Stimulated activated CD8-positive, alpha-beta memory T cell treated with anti-CD3 and anti-CD28 coated beads, Interleukin-15, amount 100 ng/mL, for 4 hours (primary cell): ENCODE measurements at places on chromosomes 4 and X.

DNA sequence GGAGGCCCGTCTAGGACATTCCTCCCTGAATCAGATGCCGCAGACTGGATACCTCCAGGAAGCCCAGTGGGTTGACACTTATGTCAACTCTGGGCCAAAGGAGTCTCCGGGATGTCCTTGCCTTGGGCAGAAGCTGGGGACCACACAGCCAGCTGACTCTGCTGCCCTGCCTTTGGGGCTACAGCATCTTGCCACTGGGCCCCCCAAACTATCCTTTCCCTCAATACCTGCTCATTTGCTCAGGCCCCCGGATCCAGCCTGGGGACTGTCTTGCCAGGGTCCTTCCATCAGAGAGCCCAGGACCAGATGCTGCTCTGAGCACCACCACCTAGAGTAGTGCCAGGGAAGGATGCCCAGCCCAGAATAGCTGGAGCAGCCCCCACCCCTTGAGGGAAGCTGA, 19.0 kb downstream of the RAB33A start:
- DNase-seq = no peak

GRCh38 chr4:53682196-53682595, 90.9 kb upstream of the LNX1 start:
- DNase-seq = no peak

DNA sequence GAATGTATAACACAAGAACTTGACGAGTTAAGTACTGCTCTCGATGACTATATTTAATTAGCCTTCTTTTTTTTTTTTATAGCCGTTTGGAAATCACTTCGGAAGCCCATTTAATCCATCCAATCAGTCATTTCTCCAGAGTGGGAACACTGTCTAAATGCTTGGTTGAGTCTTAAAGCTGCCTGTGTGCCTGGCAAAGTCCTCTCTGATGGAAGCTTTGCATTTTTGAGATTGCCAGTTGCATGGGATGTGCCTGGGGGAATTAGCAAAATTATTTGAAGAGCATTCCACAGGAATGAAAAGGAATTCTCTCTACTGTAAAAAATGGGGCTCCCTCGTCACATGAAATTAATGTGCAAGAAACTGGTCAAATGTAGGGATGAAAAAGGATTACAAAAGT, 398.8 kb upstream of the RPS6KA3 start:
- no peak for DNase-seq

GRCh38 chr4:40409835-40410234, 74.7 kb downstream of the CHRNA9 start:
- no peak for DNase-seq

DNA sequence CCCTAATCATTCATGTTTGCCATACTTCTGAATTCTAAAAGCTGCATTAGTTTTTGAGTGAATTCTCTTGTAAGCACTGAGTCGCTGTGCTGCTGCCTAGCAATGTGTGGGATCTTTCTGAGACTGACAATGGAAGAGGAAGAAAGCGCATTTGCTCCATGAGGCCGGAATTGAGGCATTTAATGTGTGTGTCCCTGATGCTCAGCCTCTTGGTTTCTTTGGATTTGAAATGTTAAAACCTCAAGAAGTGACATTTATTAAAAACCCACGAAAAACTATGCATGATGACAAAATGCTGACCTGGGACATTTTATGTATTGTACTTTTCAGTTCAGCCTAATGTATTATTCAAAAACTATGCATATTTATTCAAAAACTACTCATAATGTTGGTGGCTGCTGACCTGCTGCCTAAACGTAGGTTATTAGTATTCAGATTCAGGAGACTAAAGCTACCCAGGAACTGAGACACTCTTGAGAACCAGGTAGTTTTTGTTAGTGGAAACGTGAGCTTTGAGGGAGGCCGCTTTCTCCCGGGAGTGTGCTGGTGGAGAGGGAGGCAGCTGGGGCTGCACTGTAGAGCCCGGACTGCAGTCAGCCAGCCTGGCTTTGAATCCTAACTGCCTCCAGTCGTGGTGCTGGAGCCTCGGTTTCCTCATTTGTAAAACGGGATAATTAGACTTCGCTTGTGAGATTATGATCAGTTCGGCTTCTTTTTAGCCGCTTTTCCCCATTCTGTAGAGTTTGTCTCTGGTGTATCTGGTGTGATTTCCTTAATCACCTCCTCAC, 11.3 kb downstream of the RGS12 start:
- no peak for DNase-seq

- DNase-seq = no peak
Measured at GRCh38 chr4:41620594-41621256, 82.8 kb downstream of the LIMCH1 start.

DNA sequence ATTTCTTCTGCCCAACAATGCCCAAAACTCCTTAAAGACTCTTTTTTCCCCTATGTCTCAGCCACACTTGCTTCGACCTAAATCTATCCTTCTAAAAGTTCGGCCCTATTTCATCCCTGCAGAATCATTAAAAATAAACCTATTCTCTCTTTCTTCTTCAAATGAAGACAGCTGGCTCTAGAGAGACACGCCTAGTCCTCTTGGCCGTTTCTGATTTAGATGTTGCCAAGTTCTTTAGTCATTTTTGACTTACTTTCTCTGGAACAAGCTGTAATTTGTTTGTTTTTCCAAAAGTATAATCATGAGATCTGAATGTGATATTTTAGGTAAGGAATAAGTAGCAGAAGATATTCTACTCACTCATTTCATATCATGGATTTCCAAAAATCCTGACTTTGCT, 211.6 kb downstream of the CENPC start:
- no peak for DNase-seq

DNA sequence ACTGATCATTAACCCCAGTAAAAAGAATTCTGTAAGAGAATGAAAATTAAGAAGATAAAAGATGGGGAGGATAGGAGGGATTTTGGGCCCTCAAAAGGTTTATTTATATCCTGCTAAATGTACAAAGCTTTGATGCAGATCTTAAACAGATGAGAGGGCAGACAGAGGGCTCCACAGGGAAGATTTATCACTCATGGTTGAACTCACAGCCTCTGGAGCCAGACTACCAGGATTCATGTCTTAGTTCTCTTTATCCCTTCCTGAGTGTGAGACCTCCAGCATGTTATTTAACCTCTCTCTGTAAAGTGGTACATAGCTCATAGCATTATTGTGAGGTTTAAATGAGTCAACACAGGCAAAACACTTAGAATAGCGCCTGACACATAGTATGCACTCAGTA, 74.4 kb downstream of the SOWAHB start:
- no peak for DNase-seq

- DNase-seq = no peak
Measured at GRCh38 chr4:183345261-183345660, 23.0 kb upstream of the CLDN24 start.

DNA sequence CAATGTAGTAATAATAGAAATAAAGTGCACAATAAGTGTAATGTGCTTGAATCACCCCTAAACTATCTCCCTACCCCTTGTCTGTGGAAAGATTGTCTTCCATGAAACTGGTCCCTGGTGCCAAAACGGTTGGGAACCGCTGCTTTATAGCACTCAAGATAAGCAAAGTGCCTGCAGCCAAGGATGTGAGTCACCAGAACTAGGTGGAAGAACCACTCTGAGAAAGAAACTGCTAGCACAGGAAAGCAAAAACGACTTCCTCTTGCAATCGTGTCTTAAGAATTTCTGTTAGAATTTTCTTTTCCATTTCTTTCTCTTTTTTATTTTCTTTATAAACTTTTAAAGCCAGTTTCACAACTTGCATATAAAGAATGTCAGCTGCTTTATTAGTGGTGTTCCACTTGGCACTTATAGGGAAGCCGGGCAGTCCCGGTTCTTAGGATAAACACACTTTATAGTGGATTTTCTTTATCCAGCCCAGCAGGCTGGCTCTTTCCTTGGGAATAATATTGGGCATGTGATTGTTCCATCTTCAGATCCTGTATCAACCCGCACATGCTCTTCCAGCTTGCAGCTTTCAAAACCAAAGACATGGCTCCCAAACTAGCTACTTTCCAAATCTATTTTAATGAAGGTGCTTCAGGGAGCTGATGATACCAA, 32.3 kb upstream of the CXCL8 start:
- DNase-seq = no peak

DNA sequence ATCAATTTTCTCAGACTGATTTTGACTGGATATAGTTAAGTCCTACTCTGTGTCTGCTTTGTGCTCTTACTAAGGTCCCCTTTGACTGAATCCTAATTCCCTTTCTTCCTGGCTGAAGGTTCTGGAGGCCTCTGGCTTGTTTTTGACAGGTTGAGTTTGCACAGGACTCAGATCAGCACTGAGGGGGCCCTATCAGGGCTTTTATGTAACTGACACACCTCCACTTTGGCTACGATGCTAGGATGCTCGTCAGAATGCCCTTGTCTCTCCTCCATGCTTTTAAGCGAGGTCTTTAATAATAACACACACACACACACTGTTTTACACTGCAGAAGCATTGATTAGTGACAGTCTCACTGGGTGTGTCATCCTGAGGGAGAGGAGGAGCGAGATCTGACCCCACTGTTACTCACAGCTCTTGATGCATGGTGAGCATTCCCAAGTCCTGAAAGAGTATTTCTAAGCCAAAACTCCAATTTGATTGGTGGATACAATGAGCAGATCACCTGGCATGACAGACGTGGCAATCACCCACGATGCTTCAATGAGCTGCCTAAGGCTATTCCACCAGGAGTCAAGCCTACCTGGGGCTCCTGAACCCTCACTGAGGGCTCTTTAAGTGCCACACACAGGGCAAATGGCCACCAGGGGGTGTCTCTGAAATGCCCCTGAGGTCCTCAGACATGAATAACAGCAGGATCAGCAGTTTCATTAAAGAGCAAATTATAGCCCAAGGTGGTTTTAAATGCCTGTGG, 130.4 kb upstream of the CPEB2 start:
- no peak for DNase-seq
